Activated naive CD4-positive, alpha-beta T cell treated with anti-CD3 and anti-CD28 coated beads for 36 hours (primary cell): ENCODE measurements at places on chromosomes 2 and 18.

DNA sequence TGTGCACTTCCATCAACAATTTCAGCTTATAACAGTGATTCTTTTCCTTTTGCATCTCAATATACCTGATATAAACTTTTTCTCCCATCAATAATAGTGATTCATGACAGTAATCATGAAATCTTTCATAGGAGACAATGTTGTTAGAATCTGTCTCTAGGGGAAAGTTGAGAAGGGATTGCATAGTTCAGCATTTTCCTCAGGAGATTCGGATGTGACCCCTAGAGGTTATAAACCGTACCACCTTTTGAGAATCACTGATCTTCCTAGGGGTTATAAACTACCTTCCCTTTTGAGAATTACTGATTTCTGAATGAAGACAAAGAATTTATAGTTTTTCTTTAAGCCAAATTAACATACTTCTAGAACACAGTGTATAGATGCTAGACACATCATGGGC, 53.0 kb upstream of the GALNT3 start:
- no peak for DNase-seq

DNA sequence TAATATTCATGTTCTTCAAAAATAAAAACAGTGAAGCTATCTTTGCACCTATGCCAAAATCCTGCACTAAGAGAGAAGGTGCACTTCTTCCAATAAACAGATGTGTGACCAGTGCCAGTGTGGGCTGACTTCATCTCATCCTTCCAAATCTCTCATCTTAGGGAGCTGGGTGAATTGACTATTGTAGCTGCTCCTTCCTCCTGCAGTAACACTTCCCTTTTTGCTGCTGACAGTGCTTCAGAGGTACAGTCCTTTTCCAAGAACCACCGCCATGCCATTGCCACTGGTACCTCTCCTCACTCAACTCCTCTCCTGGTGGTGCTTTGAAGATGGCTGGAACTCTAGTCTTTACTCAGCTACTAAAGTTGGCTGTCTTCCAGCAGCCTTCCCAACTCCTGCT, 42.1 kb upstream of the ARHGAP25 start:
- no peak for DNase-seq

DNA sequence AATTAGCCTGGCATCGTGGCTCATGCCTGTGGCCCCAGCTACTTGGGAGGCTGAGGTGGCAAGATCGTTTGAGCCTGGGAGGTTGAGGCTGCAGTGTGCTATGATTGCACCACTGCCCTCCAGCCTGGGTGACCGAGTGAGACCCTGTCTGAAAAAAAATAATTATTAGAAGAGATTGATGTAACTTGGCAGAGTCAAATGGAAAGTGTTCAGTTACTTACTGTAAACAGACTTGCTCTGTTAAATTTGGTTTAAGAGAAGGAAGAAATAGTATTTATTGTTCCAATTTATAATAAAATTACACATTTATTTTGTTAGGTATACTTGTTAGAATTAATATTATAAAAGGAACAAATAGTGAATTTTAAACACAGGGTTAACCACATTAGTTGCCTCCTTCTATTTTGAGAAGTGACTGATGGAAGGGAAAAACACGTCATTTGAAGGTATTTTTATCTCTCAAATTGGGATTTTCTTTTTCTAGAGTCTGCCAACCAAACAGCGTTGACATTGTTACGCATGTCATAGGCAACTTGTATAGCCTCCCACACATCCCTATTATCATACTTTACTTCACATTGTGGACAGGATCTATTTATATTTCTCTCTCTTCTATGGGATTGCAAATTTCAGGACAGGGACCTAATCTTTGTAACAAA, 118.8 kb upstream of the B3GNT2 start:
- DNase-seq = no peak

DNA sequence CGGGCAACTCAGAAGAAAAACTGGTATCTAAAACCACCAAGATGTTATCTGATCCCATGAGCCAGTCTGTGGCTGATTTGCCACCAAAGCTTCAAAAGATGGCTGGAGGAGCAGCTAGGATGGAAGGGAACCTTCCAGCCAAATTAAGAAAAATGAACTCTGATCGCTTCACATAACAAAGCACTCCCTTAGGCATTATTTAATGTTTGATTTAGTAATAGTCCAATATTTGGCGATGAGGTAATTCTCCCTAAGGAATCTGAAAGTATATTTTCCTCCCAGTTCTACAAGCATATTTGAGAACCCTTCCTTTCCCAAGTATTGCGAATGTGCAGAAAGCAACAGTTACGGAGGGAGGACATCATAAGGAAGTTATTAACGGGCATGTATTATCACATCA, 156.6 kb downstream of the KCNJ3 start:
- no peak for DNase-seq

- DNase-seq = no peak
These were observed 67.5 kb upstream of the FOSL2 start for GRCh38 chr2:28325173-28325566.

- no peak for DNase-seq
These were observed 72.8 kb downstream of the ABI2 start for GRCh38 chr2:203400805-203401585.
